ENCODE measurements at places on chromosomes 1 and 21.

DNA sequence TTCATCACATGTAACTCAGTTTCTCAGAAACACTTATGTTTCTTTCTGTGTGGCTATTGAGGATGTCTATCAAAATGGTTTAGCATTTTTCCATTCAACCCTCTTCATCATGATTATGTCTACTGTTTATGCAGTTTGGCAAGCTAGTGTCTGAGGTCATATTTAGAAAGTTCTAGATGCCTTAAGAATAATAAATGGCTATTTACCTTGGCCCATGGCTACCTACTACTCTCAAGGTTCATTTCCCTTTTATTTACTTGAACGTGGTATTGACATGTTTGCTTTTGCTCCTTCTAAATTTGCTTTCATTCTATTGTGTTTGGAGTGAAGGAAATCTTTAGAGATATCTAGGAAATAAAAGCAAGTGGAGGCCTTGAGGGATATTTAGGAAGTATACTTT lies 193.7 kb upstream of the OLFM3 start:
- no peak for DNase-seq

- DNase-seq, result no peak
These were observed 21.3 kb downstream of the FAM20B start for GRCh38 chr1:179046808-179047635.

- DNase-seq, result no peak
These were observed 263.4 kb downstream of the PLA2G4A start for GRCh38 chr1:187092104-187092503.

DNA sequence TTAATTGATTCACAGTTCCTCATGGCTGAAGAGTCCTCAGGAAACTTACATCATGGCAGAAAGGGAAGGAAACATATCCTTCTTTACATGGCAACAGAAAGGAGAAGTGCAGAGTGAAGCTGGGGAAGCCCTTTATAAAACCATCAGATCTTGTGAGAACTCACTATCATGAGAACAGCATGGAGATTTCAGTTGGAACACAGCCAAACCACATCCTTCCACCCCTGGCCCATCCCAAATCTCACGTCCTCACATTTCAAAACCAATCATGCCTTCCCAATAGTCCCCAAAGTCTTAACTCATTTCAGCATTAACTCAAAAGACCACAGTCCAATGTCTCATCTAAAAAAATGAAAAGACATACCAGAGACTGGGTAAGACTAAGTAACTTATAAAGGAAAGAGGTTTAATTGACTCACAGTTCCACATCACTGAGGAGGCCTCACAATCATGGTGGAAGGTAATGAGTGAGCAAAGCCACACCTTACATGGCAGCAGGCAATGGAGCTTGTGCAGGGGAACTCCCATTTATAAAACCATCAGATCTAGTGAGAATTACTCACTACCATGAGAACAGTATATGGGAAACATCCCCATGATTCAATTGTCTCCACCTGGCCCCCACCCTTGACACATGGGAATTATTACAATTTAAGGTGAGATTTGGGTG lies 105.2 kb downstream of the MRPL39 start:
- DNase-seq, result no peak

DNA sequence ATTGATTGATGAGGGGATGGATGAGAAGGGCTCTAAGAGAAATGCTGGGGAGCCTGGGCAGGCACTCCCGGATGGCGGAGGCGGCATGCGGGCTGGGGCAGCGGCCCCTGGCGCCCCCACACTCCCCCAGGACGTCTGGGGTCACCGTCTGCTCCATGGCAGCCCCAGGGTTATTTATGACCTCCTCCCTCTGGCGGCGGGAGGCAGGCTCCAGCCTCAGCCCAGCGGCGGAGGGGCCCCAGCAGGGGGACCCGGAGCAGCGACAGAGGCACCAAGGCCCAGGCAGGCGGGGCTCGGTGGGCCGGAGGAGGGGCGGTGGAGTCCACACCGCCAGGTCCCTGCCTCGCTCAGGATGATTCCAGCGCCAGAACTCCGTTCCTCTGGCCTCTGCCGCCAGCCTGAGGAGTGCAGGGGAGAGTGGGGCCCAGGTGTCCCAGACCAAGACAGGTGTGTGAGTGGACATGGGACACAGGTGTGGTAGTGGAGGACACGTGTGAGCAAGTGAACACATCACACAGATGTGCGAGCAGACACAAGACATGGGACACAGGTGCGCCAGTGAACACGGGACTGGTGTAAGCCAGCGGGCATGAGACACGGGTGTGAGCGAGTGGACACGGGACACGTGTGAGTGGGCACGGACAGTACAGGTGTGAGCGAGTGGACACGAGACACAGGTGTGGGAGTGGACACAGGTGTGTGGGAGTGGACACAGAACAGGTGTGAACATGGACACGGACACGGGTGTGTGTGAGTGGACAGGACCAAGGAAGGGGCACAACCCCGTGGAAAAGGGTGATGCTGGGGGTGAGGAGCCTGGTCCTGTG lies 2.5 kb upstream of the SAMD11 start:
- peak; percentile 80 for DNase-seq

DNA sequence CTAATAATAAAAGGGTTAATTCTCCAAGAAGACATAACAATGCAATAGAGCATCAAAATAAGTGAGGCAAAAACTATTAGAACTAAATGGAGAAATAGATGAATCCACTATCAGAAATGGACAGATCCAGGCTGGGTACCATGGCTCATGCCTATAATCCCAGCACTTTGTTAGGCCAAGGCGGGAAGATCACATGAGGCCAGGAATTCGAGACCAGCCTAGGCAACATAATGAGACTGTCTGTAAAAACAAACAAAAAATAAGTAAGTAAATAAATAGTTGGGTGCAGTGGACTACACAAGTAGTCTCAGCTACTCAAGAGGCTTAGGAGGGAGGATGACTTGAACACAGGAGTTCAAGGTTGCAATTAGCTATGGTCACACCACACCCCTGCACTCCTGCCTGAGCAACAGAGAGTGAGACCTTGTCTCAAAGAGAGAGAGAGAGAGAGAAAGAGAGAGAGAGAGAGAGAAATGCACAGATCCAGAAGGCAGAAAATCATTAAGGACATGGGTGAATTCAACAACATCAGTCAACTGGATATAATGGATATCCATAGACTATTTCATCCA lies 12.3 kb downstream of the FRRS1 start:
- DNase-seq, result no peak

- peak; percentile 27 for DNase-seq
These were observed 20.9 kb upstream of the LRP8 start for GRCh38 chr1:53348486-53349368.

- DNase-seq, result no peak
These were observed 1.7 kb upstream of the PBX1 start for GRCh38 chr1:164557270-164557669.

GRCh38 chr1:44030605-44031251 lies 534 bp downstream of the SLC6A9 start:
- DNase-seq, result peak; percentile 70

- DNase-seq, result no peak
These were observed 33.9 kb upstream of the SELENON start for GRCh38 chr1:25765923-25766589.

DNA sequence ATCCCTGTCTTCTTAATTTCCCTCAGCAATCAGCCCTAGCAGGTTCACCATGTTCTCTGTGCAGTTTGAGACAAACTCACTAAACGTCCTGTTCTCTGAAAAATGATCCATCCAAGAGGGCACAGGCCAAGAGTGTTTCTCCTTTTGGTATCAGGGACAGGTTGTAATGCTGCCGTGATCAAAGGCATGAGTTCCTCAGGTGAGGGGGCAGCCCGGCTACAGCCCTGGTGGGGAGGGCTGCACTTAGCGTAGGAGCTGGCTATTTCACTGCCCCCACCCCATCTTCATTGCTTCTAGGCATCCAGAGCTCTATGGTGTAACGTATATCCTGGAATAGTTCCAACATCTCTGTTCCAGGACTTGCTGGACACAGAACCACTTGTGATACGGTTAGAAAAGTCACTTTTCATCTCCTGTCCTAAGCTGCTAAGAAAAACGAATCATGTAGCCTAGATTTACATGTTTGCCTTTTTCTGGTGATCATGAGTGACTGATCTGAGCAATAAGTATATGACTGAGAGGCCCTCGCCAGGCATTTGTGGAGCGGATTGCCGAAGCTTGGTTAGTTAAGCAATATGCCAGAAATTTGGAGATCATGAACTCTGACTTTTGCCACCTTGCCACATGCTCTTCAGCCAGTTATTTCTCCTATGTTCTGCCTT lies 41.1 kb upstream of the SRP9 start:
- DNase-seq, result no peak

DNA sequence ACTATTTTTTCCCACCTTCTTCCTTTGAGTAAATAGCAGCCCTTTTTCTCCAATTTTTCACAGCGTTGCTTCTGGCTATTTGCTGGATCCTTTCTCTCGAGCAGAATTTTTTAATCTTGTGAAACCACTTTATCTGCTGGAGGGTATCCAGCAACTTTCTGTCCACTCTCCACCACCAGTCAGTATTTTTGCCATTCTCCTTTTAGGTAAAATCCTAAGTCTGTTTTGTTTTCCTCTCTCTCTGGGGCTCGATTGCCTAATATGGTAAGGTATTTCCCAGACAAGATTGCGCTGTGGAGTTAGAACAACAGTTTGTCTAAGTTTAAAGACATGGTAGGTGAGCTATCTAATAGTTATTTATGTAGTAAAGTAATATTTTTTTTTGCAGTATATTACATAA lies 156.9 kb downstream of the PPP1R12B start:
- DNase-seq, result no peak

GRCh38 chr1:230621324-230622030 lies 20.8 kb upstream of the COG2 start:
- no peak for DNase-seq

- no peak for DNase-seq
These were observed 24.2 kb upstream of the ITPKB start for GRCh38 chr1:226762988-226763904.

- DNase-seq, result no peak
These were observed 2.3 kb upstream of the NRAS start for GRCh38 chr1:114718661-114719423.

DNA sequence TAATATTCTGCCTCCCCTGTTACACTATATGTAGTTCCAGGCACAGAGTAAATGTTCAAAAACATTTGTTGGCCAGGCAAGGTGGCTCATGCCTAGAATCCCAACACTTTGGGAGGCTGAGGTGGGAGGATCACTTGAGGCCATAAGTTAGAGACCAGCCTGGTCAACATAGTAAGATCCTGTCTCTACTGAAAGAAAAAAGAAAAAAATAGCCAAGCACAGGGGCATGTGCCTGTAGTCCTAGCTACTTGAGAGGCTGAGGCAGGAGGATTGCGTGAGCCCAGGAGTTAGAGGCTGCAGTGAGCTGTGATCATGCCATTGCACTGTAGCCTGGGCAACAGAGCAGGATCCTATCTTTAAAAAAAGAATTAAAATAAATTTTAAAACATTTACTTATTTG lies 57.6 kb upstream of the SIM2 start:
- no peak for DNase-seq

DNA sequence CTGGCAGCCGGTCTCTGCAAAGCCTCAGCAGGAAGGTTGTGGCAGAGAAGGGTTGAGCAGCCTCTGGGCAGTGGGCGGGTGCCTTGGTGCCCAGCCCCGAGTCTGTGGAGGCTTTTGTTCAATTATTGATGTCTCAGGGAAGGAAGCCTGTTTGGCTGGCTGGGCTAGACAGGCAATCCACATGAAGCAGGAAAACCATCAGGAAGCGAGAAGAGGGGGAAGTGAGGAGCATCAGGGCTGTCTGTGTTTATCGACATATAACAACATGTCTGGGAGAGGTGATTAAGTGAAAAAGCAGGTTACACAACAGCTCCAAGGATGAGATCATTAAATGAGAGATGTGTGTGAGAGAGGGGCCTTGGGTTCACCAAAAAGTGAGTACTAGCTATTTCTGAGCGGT lies 105.4 kb downstream of the UBE2U start:
- DNase-seq, result no peak

DNA sequence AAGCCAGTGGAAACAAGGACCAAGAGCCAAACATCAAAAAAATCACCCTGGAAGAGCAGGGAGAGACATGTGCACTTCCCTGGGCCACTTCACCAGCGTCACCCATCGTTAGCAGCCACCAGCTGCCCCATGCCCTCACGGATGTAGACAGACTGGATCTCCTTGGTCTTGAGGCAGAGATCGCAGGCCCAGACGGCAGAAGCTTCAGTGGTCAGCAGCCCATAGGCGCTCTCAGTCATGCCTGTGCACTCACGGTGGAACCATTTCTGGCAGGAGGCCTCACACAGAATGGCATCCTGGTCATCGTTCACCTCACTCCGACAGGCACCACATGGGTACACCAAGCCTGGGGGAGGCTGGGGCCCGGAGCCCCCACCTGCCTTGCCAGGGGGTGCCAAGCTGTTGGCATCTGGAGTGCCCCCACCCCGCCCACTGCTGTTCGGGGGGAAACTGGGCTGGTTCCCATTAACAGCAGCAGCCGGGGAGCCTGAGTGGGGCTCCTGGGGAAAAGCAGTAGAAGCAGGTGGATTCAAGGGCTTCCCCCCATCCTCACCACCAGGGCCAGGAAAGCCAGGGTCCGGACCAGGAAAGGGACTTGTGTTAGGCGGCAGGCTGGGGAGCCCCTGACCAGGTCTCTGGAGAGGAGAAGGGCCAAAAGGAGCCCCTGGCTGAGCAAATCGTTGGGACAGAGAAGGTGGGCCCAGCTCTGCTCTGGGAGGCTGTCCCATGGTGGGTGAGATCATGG lies 2.7 kb downstream of the PYGO2 start:
- no peak for DNase-seq

DNA sequence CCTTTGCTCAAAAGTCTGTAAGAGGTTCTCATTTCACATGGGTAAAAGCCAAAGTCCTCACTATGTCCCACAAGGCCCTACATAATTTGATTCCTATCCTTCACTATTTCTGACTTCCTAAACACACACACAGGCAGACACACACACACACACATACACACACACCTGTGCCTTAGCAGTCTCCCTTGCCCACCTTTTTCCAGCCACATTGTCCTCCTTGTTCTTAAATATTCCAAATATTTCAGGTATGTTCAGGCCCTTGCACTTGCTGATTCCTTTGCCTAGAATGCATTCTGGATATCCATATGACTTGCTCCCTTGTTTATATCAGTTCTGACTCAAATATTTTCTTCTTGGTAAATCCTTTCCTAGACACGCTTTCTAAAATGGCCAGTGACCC lies 54.6 kb downstream of the NTNG1 start:
- peak; percentile 55 for DNase-seq

DNA sequence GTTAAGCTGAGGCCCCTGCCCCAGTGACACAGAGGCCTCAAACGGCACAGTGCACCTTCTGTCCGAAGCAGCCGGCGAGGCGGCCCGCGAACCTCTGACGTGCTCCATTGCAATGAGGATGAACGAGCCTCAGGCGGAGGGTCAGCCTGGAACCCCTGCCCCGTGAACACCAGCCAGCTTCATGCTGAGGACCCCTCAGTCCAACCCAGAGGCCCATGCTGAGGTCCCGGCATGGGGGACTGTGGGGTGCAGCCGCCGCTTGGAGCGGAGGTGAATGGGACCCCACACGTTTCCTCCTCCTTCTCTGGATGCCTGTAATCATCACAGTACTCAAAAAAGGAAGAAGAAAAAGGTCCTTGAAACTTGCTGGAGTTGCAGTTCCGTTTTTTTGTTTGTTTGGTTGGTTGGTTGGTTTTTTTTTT lies 62.1 kb downstream of the PRKCZ start:
- DNase-seq, result no peak
